ENCODE measurements at places on chromosomes 3 and 15.

GRCh38 chr3:146590521-146590920 is 14.6 kb downstream of the PLSCR5 start:
- DNase-seq = no peak

DNA sequence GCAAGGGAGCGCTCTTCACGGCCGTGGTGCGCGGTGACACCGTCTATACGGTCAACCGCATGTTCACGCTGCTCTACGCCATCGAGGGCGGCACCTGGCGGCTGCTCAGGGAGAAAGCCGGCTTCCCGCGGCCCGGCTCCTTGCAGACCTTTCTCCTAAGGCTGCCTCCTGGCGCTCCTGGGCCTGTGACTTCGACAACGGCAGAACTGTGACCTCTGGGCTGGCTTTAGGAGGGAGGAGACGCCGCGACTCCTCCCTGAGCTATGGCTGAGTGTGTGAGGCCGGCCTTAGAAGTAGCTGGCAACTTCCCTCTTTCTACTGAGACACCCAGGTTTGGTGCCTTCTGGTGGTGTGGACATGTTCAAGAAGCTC is 1.4 kb downstream of the KBTBD13 start:
- DNase-seq = peak; percentile 74

- no peak for DNase-seq
Observed at GRCh38 chr3:70982284-70982683, 601.2 kb downstream of the FOXP1 start.

DNA sequence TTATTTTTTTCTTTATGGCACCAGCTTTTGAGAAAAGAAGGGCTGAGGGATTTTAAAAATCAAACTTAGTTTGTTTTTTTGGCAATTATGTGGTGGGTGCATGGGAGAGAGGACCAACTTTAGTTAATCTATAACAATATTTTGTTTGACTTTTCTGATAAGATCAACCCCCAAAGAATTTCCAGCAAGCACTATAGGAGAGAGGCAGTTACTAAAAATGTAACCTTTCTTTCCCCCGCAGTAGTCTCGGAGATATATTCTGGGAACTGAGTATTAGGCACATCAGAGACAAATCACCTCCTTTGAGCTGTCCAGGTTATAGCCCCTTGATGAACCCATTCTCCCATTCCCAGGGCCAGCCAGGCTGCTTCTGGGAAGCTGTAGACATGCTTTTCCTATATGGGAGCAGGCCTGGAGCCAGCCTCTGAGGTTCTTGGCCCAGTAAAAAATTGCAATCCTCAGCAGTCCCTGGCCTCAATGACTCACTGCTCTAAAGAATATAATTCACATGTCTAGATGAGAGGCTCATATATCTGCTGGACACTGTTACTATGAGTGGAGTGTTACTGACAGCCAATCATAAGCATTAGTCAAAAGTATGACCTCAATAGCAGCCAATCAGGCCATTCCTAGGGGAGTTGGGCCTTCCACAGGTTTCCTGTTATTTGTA is 138.3 kb upstream of the AGBL1 start:
- DNase-seq = no peak

DNA sequence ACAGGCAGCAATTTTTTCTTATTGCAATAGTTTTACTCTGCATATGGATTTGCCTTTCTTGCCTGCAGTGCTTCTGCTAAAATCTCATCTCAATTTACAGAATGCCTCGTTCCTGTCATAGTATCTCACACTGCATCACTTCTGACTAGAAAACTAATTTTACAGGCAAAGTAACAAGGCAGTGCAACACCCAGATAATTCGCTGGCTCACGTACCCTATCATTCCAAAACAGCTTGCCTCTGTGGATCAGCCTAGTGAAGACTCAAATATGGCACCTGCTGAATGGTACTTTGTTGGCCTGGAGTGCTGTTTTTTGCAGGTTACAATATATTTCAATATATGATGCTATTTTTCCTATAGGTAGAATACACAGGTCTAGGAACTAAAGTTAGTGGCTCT is 5.3 kb downstream of the EIF5A2 start:
- DNase-seq = no peak

- no peak for DNase-seq
Observed at GRCh38 chr3:150635076-150635475, 32.0 kb downstream of the SELENOT start.

DNA sequence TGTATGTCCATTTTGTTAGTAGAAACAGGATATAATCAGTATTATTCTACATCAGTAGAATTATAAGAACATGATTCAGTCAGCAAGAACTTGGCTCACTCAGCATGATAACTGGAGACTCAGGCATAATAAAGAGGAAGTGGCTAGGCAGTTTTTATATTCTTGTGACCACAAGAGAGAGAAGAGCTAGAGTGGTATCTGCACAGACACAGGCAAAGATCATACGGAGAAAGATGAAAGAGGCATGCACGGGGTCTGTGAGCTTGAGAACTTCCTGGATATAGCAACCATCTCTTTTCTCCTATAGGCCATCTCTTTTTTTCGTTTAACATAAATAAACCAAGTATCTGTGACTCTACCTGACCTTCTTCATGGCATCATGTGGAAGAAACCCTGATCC is 46.8 kb downstream of the MYO5A start:
- no peak for DNase-seq

- no peak for DNase-seq
Observed at GRCh38 chr3:25107918-25108617, 320.0 kb upstream of the RARB start.

DNA sequence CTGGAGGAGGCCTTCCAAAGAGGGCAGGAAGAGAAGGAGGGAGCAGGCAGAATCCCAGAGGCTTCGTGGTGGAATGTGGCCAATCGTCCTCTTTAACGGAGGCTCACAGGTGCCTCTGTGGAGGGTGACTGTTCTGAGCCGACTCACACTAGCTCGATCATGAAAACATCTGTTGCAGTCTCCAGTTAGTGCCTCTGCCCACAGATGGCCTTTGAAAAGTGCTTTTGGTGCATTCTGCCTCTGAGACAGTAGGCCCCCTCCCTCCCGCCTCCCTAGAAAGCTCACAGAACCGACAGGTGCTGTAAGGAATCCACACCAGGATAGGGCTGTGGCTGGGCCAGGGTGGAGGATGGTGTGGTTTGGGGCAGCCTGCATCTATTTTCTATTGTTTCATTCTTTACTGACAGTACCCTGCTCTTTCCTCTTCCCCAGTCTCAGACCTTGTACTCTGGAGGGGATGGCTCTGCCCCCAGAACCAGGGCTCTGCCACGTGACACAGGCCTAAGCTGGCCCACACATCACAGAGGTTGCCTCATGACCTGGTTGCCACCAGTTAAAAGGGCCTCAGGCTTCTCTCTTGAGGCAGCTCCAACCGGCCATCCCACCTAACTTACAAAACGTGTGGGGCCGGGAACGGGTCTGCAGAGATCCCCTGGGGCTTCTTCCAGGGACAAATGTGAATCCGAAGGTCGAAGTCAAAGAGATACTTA is 27.2 kb upstream of the PIGZ start:
- no peak for DNase-seq

DNA sequence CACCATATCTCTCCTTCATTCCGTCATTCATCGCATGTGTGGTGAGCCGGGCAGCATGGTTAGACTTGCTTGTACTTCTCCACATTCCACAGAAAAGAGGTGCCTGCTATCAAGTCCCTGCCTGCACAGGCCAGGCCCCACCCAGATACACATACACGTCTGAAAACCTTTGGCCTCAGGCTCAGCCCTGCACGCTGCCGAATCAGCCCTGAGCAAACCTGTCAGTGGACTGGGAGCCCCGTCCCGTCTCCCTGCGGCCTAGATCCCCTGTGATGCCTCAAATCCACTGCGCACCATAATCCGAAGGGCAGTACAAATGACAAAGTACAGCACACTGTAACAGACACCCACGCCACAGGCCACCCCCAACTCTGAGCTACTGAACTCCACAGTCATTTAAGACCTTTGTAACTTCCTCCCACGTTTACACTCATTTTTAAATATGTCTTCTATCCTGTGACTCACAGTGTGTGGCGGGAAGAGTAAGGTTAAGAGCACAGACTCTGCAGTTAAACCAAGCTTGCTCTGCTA is 67.1 kb downstream of the MB21D2 start:
- no peak for DNase-seq

DNA sequence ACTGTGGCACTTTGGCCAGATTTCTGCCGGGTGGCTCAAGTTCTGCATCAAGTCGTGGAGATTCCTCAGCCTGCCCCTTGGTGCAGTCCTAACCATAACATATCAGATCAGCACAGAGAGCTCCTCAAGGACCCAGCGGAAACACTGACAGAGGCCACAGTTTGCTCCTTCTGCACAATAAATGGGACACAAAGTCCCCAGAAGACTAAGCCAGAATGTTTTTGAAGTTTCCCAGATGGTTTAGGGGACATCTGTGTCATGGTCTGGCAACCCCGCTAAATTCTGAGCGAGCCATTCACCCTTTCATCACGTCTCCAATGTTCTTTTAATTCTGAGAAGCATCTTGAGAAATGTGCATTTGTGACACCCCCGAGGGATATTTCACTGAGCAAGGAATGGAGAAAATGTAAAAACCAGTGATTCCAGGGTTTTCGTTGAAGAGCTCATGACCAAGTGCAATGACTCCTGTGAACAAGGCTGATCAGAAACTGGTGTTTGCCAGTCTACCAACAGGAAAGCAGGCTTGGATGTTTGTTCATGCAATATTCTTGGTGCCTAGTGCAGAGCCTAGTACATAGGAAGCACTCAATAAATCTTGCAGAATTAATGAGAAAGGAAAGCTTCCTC is 64.8 kb upstream of the LMCD1 start:
- no peak for DNase-seq

DNA sequence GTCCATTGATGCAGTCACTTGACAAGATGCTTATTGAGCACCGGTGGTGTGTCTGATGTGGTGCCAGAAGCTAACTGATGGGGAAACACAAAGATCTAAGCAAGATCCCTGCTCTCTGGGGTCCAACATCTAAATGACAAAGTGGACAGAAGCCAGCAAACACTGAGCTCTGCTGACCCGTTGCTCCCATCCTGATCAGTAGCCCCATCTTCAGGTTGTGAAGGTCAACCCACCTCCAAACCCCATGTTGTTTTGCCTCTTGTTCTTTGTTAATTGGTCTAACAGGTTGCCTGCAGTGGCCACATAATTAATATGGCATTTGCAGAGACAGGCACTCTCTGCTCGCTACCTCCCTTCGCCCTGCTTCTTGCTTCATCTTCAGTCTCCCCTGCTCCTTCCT is 21.5 kb upstream of the GLCE start:
- DNase-seq = no peak

- DNase-seq = no peak
Observed at GRCh38 chr15:36877294-36877693, 223.1 kb downstream of the MEIS2 start.

Measured in heart left ventricle (tissue), 16 donors.